Temporal lobe (tissue), 4 donors: ENCODE measurements at places on chromosomes 5 and 9. TPM values are rescaled to one million over a fixed set of nuclear protein-coding genes. Genes with fewer than 3 reads are reported as not detected.

LPAR1 gene
- total RNA-seq = 13.0 TPM

KCNIP1 gene
- total RNA-seq = 15.0 TPM

INSL6 gene
- not detected for total RNA-seq

CD180 gene
- 0.25 TPM for total RNA-seq

OR1J2 gene
- not detected for total RNA-seq

IL33 gene
- 14.3 TPM for total RNA-seq

LECT2 gene
- not detected for total RNA-seq

CCDC187 gene
- total RNA-seq = under 0.01 TPM

SPINK13 gene
- total RNA-seq = not detected

RPS14 gene
- total RNA-seq = 1,676 TPM

SH3TC2 gene
- 0.49 TPM for total RNA-seq

WWC1 gene
- total RNA-seq = 60.5 TPM
